Hippocampal formation (tissue), 2 donors: ENCODE measurements at places on chromosomes 12 and 14.

- no peak for DNase-seq
Measured at GRCh38 chr14:69055999-69056788, 77.1 kb upstream of the ACTN1 start.

DNA sequence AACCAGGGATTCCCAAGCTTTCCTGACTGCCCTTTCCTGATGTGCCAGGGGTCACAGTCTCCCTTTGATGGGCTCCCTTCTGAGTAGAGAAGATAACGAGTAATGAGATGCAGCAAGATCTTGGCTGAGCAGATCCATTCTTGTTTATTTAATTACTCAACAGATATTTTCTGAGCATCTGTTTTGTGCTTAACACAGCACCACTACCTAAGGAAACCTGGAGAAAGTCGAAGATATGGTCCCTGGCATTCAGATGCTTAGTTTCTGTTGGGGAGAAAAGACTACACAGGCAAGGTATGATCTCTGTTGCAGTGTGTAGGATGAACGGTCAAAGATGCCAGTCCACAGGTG, 3.9 kb downstream of the AJUBA start:
- no peak for DNase-seq

- DNase-seq = no peak
Measured at GRCh38 chr14:28886940-28887339, 120.4 kb downstream of the FOXG1 start.

DNA sequence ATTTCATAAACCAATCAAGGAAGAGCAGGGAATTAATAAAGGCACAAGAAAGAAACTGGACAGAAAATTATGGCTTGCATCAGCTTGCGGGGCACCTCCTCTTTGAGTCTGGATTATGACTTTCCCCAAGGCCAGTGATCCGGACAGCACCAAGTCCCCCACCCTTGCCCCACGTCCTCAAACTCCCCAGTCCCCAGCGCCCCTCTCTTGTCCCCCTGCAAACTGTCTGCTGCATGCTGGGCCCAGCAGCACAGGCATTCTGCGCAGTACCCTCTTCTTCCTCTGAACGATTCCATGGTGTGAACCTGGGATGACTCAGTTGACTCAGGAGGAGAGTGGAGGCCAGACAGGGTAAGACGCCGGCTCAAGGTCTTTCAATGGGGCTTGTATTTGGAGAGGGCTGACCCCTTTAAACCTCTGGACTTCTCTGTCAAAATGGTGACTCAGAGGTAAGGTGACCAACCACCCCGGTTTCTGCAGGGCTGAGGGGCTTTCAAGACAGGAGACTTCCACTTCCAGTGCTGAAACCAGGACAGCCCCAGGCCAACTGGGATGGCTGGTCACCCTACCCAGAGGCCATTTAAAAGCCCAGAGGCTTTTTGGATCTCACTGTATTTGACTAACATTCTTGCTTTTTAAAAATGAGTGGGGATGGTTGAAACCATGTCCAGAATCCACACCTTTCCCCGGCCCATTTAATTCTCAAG, 13.5 kb downstream of the C14orf132 start:
- no peak for DNase-seq

DNA sequence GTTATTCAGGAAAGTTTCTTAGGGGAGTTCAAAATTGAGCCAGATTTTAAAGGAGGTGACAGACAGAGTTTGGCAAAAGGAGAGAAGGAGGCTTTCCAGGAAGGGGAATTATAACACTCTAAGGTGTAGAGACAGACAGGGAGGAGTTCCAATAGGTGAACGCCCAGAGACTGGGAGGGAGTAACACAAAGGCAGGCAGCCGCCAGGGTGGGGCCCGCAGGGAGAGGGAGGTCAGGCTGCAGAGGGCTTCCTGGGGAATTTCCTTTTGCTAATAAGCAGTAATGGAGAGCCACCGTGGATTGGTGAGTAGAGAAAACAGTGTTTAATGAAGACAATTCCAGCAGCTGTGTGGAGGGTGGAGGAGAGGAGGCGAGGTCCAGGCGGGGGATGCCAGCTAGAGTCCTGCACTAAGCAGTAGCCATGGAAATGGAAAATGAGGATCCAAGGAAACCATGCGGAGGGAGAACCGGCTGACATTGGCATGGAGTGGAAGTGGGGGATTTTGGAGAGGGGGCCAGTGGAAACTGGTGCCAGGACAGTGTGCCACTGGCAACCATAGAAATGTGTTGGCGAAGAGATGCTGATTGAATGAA, 22.2 kb downstream of the GRIN2B start:
- DNase-seq = no peak

GRCh38 chr12:11580125-11580751, 69.2 kb upstream of the ETV6 start:
- no peak for DNase-seq

GRCh38 chr12:45165284-45165683, 50.6 kb upstream of the ANO6 start:
- DNase-seq = no peak

DNA sequence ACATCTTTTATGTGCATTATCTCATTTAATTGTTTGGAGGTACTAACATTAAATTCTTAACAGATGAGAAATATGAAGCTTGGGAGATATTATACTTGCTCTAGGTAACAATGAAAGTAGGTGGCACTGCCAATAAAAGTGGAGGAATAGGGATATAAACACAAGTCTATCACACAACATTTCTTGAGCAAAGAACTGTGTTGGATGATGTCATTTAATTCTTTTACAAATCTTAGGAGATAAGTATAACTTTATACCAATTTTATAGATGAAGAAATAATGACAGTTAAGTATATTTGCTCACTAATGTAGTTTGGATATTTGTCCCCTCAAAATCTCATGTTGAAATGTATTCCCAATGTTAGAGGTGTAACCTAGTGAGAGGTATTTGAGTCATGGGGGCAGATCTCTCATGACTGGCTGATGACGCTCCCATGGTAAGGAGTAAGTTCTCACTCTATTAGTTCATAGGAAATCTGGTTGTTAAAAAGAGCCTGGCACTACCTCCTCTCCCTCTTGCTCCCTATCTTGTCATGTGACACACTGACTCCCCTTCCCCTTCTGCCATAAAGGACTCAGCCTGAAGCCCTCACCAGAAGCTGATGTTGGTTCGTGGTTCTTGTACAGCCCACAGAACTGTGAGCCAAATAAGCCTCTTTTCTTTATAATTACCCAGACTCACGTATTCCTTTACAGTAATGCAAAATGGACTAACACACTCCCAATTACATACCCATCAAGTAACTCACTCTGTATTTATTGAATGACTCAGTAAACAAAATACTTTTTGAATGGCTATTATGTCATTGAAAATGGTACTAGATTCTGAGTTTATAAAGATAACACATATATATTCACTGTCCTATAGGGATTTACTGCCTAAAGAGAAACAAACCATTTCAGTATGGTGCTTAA, 146.8 kb upstream of the KITLG start:
- DNase-seq = no peak

DNA sequence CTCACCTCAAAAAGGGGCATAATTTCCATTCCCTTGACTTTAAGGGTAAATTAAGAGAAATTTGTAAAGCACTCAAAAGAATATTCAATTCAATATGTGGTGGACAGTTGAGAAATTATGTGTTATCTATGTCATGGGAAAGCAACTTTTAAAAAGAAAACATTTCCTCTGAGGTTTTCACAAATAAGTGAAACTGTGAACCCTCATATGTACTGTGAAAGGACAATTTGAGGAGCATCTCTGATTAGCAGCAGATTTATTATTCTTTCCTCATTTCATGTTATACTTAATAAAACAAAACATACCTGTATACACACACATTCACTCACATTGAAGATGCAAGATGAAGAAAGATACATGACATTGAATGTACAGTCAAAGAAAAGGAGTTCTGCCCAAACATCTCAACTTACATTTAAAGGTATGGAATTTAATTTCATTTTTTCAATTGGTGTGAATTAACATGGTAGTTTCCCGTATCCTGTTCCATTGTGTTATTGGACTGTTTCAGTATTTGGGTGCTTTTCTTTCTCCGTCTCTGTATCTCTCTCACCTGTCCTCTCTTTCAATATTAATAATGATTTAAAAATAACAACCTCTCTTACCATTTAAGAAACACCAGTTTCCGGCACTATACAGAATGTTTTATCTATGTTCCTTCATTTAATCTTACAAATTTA, at the start of gene KLRF1:
KLRF1 (plus strand) TSS at position 273 of the 680 bp plus-strand sequence; CDS start at position 337, 64 bp downstream.
- DNase-seq = no peak

DNA sequence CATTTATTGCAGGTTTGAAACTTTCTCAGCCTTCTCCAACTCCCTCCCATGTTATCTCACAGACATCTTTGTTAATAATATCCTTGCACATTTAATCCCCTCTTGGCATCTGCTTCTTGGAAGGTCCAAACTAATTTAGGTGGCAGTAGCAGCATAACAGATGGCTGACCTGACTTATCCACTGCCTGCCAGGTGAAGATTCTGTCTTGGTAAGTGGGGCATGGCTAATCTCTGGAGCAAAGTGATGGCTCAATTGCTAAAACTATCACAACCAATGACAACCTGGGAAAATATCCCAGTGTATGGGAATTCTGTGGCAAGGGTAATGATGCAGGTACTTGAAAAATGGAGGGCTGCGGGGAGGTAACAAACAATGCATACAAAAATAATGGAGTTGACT, 58.2 kb upstream of the ALG10B start:
- no peak for DNase-seq

DNA sequence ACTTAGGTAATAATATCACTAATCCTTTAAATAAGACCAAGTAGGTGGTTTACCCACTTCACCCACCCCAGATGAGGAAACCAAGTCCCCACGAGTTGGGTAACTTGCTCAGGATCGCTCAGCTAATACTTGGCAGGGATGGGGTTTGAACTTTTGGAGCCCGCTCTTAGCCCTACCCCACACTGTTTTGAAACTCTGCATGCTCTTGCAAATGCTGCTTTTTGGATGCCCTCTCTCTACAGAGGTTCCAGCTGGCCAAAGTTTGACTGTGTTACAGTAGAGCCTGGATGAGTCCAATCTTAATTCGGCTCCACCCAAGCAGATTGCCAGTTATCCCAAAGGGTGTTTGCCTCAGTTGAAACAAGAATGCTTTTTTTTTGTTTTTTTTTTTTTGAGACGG, 6.8 kb downstream of the PLEKHG3 start:
- no peak for DNase-seq

DNA sequence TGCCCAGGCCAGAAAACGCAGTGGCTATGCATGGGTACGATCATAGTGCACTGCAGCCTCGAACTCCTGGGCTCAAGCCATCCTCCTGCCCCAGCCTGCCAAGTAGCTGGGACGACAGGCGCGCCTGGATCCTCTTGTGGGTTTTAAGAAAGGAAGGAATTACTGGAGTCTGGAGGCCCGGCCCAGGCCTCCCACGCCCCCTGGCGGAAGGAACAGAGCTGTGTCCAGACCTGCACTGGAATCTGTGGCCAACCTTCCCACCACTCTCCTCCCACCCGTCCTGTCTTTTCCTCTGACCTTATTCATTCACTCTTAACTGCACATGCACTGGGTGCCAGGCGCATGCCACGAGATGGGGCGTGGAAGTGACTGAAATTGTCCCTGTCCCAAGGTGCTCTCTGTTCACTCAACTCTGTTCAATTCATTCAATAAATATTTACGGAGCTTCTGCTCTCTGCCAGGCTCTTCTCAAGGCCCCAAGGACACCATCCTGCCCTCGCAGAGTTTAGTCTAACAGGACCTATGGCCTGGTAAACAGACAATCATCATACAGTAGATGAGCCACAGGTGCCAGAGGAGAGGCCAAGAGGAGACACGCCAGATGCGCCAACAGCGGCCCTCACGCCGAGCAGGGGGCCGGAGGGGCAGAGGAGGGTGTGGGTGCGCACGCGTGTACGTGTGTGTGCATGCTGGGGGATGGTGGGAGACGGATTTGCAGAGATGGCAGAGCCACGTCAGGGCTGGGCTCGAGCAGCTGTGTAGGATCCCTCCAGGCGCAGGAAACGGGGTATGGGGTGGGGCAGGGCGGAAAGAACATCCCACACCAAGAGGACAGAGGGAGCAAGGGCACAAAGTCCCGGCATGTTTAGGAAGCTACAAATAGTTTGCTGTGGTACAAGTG, 13.7 kb upstream of the TMEM106C start:
- DNase-seq = peak; percentile 10

DNA sequence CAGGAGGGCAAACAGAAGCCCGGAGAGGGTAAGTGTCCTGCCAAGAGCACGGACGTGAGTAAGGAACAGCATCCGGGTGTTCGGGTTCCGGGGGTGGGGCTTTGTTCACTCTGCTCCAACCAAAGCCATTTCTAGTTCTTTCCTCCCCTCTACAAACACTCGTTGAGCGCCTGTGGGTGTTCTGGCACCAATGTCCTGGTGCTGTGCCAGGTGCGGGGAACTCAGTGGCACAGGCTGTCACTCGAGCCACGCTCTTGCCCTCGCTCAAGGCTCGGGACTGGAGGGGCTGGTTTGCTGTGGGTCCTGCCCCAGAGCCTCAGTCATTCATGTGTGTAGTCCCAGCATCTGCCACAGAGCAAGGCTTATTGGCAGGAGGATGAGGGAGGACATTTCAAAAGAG, 157.5 kb downstream of the CALM1 start:
- DNase-seq = peak; percentile 89

DNA sequence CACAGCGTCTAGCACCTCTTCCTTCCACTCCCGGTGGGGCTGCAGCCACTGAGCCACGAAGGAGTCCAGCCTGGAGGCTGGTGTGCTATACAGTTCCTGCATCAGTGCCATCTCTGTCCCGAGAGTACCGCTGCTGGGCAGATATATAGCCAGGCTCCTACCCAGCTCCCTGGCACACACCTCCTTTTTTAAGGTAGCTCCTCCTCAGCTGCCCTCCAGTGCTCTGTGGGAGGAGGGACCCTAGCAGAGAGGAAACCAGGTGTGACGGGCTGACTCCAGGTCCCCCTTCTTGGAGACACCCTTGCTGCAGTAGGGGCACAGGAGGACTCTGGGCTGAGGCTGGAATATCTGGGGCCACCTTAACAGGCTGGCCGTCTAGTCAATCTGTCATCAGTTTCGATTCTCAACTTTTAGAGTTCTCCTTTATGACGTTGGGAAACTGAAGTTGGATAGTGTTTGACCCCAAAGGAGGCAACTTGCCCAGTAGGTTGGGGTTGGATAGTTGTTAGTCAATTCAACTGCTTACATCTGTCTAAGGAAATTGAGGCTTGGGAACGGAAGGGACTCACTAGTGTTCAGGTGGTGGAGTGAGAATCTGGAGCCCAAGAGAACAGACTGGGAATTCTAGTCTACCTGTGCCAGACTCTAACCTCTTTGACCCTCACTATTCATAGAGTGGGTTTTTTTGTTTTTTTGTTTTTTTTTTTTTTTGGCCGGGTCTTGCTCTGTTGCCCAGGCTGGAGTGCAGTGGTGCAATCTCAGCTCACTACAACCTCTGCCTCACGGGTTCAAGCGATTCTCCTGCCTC, at the start of gene OASL:
OASL (minus strand) TSS at position 386 of the 808 bp plus-strand sequence; CDS start at position 111, 275 bp downstream.
- no peak for DNase-seq

DNA sequence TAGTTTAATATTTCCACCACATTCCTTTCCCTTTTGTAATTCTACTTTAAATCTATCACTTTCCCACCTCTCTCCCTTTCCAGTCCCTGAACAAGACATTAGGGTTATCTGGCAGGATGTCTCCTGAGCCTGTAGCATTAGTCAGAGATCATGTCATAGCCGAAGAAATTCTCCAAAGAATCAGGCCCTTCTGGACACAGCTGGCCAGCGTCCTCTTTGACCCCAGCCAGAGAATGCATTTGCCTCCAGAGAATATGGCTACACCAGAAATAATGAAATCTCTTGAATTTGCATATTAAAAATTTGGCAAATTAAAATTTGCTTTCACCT, 56.7 kb downstream of the NTF3 start:
- DNase-seq = no peak

- DNase-seq = no peak
Measured at GRCh38 chr14:61718039-61718438, 22.7 kb downstream of the HIF1A start.

- DNase-seq = no peak
Measured at GRCh38 chr12:18135509-18135908, 45.5 kb upstream of the RERGL start.

- DNase-seq = no peak
Measured at GRCh38 chr12:117045160-117046010, 53.8 kb downstream of the TESC start.
